ENCODE measurements at places on chromosomes 16 and 17.
A peak's percentile ranks its signal among the peaks of the same experiment; 100 is the strongest.

- no peak for DNase-seq
Measured at GRCh38 chr16:88306411-88306810, 76.3 kb upstream of the ZNF469 start.

- DNase-seq, result no peak
Measured at GRCh38 chr17:61352781-61353491, 46.7 kb upstream of the TBX2 start.

DNA sequence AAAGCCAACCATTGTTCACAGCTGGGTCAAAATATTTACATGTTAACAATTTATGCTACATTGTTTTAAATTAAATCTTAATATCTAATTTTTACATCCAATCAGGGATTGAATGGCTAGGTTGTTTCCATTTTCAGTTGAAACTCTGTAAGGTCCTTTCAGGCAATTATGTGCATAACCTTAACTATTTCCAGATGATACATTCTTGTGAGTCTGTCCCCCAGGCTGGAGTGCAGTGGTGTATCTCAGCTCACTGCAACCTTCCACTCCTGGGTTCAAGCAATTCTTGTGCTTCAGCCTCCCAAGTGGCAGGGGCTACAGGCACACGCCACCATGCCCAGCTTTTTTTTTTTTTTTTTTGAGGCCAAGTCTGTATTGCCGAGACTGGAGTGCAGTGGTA, 10.4 kb downstream of the CDC42EP4 start:
- DNase-seq, result no peak

DNA sequence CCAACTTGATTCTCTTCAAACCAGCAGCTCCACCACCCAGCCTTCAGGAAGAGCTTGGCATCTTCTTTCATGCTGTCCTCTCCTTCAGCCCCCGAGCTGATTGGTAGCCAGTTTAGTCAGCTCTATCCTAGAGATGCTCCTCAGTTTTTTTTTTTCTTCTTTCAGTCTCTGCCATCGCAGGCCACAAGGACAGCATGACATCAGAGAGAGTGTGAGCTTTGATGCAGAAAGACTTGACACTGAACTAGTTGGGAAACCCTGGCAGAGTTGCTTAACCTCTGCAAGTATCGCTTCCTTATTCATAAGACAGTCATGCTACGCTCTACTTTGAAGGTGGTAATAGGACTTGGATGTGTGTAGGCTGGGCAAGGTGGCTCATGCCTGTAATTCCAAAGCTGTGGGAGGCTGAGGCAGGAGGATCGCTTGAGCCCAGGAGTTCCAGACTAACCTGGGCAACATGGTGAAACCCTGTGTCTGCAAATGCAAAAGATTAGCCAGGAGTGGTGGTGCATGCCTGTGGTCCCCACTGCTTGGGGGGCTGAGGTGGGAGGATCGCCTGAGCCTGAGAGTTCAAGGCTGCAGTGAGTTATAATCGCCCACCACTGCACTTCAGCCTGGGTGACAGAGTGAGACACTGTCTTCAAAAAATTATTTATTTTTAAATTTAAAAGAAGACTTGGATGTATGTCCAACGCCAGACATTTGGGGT, 2.6 kb downstream of the CD300LB start:
- DNase-seq, result peak; percentile 26

All from CD4-positive, alpha-beta T cell treated with Interleukin-4 for 4 hours (primary cell).